RKO (cell line): ENCODE measurements at places on chromosomes 12 and 14.
A peak's percentile ranks its signal among the peaks of the same experiment; 100 is the strongest.

- no peak for DNase-seq
Observed at GRCh38 chr14:102646615-102647014, 54.2 kb downstream of the RCOR1 start.

GRCh38 chr12:24172031-24172772 is 222.7 kb upstream of the SOX5 start:
- DNase-seq = no peak

- DNase-seq = no peak
Observed at GRCh38 chr12:66531766-66532165, 147.1 kb downstream of the GRIP1 start.

DNA sequence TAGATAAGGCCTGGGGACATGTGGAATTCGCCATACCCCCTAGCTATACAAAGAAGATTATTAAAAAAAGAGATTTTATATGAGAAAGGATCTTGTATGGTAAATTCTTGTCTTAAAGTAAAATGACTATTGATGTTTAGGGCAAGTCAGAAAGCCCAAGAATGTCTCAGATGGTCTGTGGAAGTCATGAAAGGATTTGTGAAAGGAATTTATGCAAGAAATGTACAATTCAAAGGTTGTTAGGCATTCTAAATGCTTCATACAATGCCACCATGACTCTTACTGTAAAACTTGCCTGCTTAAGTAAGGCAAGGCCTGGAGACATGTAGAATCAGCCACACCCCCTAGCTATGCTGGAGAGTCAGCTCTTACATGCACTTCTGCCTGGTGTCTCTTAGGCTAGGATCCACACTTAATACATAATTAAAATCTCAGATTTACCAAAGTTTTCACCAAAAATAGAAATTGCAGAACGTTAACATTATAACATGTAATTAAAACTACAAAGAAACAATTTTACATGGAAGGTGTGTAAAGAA is 8.9 kb upstream of the ETNK1 start:
- DNase-seq = no peak

DNA sequence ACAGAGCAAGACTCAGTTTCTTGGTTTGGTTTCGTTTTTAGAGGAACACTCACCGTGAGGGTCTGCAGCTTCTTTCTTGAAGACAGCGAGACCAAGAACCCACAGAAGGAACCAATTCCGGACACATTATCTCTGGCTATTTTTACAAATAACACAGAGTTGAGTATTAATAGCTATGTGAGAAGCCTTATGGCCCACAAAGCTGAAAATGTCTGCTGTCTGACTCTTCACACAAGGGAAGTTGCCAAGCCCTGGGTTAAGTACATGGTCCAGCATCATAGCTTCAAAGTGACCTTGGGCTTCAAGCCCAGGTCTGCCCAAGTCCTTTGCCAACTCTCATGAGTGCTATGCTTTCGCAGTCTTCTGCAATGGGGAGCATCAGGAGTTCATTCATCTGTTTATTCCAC is 2.6 kb upstream of the LGMN start:
- DNase-seq = no peak

DNA sequence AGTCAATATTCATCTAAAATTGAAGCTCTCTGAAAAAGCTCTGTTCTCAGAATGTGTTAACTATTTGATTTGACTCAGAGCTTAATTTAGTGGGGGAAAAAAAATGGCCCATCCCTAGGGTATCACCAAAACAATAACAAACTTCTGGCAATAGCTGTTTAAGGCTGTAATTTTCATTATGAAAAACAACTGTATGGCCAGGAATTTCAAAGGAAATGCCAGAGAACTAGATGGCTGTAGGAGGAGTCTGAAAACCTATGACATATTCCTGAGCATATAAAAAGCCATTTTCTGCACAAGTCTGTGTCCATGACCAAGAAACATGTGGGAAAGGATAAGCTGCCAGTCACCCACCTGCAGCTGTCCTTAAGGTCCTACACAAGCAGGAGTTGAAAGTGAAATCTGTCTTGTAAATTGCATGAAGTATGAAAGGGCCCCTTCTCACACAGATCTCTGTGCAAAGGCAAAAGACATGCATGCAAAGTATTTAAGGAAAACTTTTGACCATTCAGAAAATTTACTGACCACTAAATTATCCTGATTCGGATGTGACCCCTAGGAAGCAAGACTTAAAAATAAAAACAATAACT is 299.1 kb downstream of the BTG1 start:
- no peak for DNase-seq

GRCh38 chr14:81472096-81472800 is 61.4 kb downstream of the SEL1L start:
- no peak for DNase-seq

GRCh38 chr12:108446766-108447165 is 68.3 kb upstream of the FICD start:
- no peak for DNase-seq

- no peak for DNase-seq
Observed at GRCh38 chr12:124720681-124721500, 142.8 kb downstream of the SCARB1 start.

GRCh38 chr12:28512406-28512805 is 322.1 kb downstream of the CCDC91 start:
- no peak for DNase-seq

- no peak for DNase-seq
Observed at GRCh38 chr14:85214471-85214870, 315.5 kb upstream of the FLRT2 start.

GRCh38 chr14:81453166-81453766 is 53.1 kb upstream of the STON2 start:
- peak; percentile 54 for DNase-seq

- DNase-seq = no peak
Observed at GRCh38 chr12:19596434-19597166, 157.3 kb downstream of the AEBP2 start.

GRCh38 chr12:123278101-123278627 is 6.5 kb upstream of the CDK2AP1 start:
- DNase-seq = peak; percentile 13

- DNase-seq = peak; percentile 32
Observed at GRCh38 chr12:14185427-14186192, 179.9 kb upstream of the ATF7IP start.

GRCh38 chr14:85413836-85414526 is 116.0 kb upstream of the FLRT2 start:
- no peak for DNase-seq

- peak; percentile 20 for DNase-seq
Observed at GRCh38 chr14:101235335-101236103, 325.8 kb upstream of the DIO3 start.

DNA sequence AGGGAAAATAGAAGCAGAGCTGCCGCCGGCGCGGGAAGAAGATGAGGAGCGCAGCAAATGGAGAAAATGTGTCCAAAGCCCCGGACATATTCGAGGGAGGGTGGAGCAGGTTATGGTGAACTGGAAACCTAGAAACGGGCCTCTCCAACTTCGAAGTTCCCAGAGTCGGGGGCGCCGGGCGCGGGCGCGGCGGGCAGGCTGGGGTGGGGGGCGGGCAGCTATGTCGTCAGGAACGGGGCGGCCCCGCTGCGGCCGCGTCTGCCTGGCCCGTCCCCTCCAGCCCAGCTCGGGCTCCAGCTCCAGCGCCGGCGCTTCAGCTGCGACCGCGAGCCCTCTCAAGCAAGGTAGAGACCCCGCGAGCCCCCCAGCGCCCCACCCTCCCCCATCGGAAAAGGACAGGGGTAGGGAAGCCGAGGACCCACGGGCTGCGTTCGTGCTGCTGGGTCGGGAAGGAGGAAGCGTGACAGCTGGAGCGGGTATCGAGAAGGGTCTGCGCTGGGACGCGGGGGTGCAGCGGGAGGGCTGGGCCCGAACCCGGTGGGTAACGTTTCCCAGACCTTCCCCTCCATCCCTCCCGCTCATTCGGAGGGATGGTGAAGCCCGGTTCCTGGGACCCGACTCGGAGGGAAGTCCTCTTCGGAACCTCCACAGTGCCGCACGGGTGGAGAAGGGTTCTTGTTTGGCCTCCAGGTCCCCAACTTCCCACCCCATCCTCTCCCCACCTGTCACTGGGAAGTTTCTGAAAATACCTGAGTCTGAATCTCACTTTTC is 1.0 kb downstream of the DGKA start:
- peak; percentile 46 for DNase-seq

DNA sequence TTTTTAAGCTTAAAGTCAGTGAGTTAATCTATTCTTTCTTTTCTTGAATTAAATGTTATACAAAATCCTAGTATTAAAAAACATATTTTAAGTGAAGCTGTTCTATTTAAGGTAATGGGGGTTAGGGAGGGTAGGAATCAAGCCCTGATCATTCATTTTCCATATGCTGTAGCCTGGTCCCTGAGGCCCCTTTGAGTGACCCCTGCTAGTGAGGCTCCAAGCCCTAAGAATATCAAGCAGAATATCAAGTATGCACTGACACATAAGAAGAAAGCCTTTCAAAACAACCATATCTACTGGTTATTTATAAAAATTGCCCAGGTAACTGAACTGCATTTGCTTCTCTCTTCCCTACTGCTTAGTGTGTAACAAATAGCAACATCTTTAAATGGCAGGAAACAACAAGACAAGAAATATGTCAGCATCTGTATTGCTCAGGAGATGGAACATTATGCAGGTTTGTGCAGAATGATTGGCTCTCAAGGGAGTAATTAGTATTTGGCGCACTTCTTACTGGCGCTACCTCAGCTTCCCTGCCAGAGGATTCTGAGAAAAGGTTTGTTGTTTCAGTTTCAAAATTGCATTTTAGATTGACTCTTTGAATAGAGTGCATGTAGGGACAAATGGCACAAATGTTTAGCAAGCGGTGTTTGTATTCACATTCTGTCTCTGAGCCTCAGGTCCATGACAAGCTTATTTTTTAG is 223.0 kb downstream of the DUSP6 start:
- DNase-seq = no peak

GRCh38 chr14:90630171-90630806 is 185.9 kb downstream of the TTC7B start:
- no peak for DNase-seq

- no peak for DNase-seq
Observed at GRCh38 chr14:89827265-89827664, 127.3 kb downstream of the EFCAB11 start.

DNA sequence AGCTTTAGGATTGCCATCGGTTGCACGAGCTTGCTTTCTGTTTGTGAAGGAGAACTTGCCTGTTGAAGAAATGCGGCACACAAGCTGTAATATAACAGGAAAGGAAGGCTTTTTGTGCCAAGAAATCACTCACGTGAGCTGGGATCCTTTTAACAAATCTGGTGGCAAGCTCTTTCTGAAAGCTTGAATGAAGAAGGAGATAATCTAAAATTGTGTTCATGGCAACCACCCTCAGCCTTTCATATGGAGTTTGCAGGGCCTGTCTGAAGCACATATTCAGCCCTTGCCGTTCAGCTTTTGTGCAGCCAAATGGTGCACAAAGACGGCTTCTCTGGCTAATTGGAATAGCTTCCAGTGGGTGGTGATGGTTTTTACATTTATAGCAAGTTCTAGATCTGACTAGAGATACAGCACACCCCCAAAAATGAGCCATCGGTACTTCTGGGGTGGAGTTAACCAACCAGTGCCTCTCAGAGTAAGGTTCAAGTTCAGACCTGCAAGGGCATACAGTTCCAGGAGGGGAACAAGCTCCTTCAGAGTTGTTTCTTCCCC is 107.4 kb downstream of the AEBP2 start:
- no peak for DNase-seq

- no peak for DNase-seq
Observed at GRCh38 chr14:95184413-95184790, 27.1 kb upstream of the DICER1 start.

DNA sequence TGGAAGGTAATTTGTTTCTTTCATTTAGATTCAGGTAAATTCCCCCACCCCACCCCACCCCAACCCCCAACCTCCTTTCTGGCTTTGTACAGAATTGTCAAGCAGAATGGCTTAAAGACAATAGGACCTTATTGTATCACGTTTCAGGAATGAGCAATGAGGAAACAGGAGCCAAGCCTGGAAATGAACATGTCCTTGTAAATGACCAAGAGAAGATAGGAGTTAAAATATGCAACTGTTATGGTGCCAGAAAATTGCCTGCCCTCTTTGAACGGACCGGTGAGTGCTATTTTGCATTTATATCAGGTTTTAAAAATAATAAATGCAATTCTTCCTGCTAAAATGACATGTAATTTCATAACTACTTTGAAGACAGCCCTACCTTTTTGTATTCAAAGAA is 141.6 kb upstream of the PELI2 start:
- DNase-seq = no peak

DNA sequence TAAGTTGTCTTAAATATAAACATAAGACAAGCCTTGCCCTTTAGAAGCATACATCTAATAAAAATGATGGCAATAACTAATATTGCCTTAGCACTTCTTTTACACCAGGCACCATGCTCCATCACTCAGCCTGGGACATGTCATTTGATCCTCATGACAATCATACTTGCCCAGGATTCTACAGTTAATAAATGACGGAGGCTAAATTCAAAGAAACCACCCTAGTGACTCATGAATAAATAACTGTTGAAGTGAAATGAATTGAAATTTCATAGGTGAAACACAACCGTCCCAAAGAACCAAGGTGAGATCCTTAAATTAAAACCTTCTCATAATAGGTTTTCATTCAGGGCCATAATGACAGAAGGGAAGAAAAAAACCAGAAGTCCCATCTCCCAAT is 89.5 kb downstream of the GRIN2B start:
- DNase-seq = no peak

GRCh38 chr12:2383325-2384028 is 330.7 kb downstream of the CACNA1C start:
- no peak for DNase-seq

- no peak for DNase-seq
Observed at GRCh38 chr12:107654873-107655272, 30.7 kb upstream of the PWP1 start.

DNA sequence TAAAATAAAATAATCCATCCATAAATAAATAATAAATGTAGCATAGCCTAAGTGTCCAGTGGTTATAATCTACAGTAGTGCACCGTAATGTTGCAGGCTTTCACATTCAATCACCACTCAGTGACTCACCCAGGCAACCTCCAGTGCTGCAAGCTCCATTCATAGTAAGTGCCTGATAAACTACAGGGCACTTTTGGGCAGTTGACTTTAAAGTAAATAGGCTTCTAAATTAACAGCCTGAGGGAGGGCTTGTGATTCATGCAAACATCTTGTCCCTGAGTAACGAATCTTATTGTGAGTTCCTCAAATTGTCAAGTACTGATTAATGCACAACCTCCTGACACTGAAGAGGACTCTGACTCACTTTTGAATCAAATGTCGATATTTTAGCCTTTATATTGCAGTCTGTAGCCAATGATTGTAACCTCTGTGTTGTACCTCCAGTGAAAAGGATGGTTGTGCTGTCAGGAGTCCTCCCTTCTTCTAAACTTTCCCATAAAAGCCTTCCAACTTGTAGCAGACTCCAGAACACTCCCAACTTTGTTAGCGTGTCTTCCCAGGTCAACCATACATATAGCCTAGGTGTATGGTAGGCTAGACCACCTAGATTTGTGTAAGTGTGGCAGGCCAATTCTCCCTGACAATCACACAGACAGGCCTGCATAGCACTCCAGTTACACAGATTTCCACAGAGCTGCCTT is 55.0 kb upstream of the BICD1 start:
- peak; percentile 71 for DNase-seq
